ENCODE measurements at places on chromosomes 1 and 21. TPM values are rescaled to one million over a fixed set of nuclear protein-coding genes. Genes with fewer than 3 reads are reported as not detected.
A peak's percentile ranks its signal among the peaks of the same experiment; 100 is the strongest.

GRCh38 chr1:186927884-186928283, 99.1 kb downstream of the PLA2G4A start:
- no peaks in the 10 kb centered on the region for H3K4me1 ChIP-seq
- no peaks in the 10 kb centered on the region for H3K36me3 ChIP-seq

CHI3L1 gene
- not detected for total RNA-seq

DNA sequence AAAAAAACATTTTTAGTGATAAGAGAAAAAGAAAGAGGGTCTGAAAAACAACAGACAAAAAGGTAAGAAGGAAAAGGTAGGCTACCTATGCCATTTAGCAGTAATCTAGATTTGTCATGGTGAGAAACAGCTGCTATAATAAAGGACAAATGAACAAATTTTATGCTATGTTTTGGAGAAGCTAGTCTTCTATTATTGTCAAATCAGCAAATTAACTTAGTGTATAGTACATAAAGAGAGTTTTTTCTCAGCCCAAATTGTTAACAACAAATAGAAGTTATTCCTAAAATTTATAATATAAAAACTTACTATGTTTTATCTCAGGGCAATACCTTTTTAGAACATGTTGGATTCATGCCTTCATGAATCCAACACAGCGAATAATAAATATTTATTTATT, 88.7 kb downstream of the KIFAP3 start:
- no peak overlapping the region for H3K27ac ChIP-seq
- DNase-seq: no peak
- no peaks in the 10 kb centered on the region for H3K36me3 ChIP-seq
- no peak overlapping the region for H3K4me3 ChIP-seq
- H3K4me1 ChIP-seq: no peaks in the 10 kb centered on the region

PTAFR gene
- total RNA-seq: 0.27 TPM

GRCh38 chr1:243739335-243740003, 110.6 kb downstream of the AKT3 start:
- H3K4me1 ChIP-seq: peaks cover 10% of the 10 kb centered on the region
- no peaks in the 10 kb centered on the region for H3K36me3 ChIP-seq
- DNase-seq: peak; percentile 1

- H3K27ac ChIP-seq: no peak overlapping the region
- H3K4me3 ChIP-seq: 0 out of 2 replicates have a peak overlapping the region, but pooled peaks have one; percentile 4
- H3K27me3 ChIP-seq: peaks cover 9% of the 10 kb centered on the region
- no peaks in the 10 kb centered on the region for H3K36me3 ChIP-seq
These were observed 917 bp downstream of the KIAA0040 start for GRCh38 chr1:175191659-175192058.

DNA sequence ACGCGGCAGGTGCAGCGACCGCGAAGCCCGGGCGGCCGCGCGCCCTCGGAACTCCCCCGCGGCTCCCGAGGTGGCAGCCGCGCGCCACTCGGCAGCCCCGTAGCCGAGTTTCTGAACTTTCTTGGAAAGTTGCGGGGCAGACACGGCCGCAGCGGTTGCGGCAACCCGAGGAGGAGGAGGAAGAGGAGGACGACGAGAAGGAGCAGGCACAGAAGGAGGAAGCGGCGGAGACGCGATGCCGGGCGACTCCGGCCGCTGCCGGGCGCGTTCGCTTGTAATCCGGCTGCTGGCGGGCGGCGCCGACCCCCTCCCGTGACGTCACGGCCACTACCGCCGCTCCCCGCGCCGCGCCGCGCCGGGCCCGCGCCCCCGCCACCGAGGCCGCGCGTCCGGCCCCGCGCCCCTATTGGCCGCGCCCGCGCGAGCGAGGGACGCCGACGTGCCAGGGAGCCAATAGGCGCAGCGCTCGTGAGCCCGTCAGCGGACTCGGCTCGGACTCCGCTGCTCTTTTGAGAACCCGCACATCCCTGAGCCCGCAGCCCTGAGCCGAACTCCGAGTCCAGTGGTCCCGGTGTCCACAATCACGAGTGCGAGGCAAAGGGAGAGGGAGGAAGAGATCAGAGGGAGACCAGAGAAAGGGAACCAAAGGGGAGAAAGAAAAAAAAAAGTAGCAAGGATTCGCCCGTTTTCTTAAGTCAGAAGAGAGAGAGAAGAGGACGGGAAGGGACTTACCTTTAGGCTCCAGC, 736 bp upstream of the BARHL2 start:
- peaks cover 11% of the 10 kb centered on the region for H3K27me3 ChIP-seq
- no peak for DNase-seq
- no peaks in the 10 kb centered on the region for H3K4me1 ChIP-seq
- H3K4me3 ChIP-seq: no peak overlapping the region

GRCh38 chr1:166999075-166999474, 10.0 kb downstream of the MAEL start:
- H3K27me3 ChIP-seq: no peaks in the 10 kb centered on the region
- H3K27ac ChIP-seq: no peak overlapping the region
- H3K4me1 ChIP-seq: no peaks in the 10 kb centered on the region
- no peaks in the 10 kb centered on the region for H3K36me3 ChIP-seq
- no peak overlapping the region for H3K4me3 ChIP-seq

DNA sequence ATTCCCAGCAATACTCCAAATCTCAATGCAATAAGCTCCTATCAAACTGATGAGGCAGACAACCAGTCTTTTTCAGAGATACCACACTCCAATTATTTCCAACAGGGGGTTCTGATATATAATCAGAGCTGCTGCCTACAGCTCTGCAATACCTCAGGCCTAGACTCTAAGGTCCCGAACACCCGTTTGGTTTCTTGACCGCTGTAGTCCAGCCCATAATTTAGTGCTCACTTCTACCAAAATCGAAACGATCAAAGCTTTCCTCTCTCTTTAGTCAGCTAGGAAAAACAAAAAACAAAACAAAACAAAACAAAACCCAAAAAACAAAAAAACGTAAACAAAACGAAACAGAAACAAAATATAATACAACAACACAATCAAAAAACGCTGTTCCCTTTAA, 453.0 kb downstream of the NEGR1 start:
- no peak for DNase-seq
- H3K27me3 ChIP-seq: no peaks in the 10 kb centered on the region
- no peak overlapping the region for H3K27ac ChIP-seq

GRCh38 chr1:243718022-243718421, 132.0 kb downstream of the AKT3 start:
- H3K27me3 ChIP-seq: no peaks in the 10 kb centered on the region
- H3K4me1 ChIP-seq: peaks cover 4% of the 10 kb centered on the region
- H3K4me3 ChIP-seq: no peak overlapping the region
- no peak for DNase-seq

DNA sequence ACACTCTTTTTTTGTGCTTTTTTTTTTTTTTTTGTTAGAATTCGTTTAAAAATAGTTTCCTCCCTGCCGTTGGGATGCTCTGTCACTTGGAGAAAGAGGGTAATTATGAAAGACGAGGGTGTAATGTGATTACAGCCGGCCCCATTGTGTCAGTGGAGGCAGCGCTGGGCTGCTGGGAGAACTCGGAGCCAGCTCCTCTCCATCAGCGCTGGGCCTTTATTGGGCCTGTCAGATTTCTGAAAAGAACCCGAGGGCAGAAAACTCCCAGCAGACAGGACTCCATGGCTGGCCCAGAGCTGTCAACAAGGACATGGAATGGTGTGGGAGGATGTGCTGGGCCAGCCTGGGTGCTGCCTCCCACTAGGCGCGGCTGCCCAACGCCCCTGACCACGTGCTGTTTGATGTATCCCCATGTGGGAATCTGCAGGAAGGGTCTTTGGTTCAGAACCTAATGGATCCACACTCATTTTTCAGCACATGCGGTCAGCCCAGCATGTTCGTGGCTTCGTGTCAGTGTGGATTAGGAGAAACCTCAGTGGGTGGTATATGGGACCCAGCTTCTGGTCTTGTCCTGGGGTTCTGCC, 222.6 kb upstream of the KIAA0040 start:
- H3K27me3 ChIP-seq: no peaks in the 10 kb centered on the region
- H3K4me1 ChIP-seq: no peaks in the 10 kb centered on the region
- H3K27ac ChIP-seq: no peak overlapping the region
- no peak overlapping the region for H3K4me3 ChIP-seq
- no peaks in the 10 kb centered on the region for H3K36me3 ChIP-seq
- no peak for DNase-seq

- H3K27ac ChIP-seq: no peak overlapping the region
- no peaks in the 10 kb centered on the region for H3K36me3 ChIP-seq
These were observed 1.9 kb upstream of the OR2T34 start for GRCh38 chr1:248576260-248576980.

MPL gene
- total RNA-seq: not detected

GRCh38 chr1:227769047-227769935, 34.1 kb downstream of the SNAP47 start:
- no peaks in the 10 kb centered on the region for H3K4me1 ChIP-seq
- H3K4me3 ChIP-seq: no peak overlapping the region
- no peaks in the 10 kb centered on the region for H3K27me3 ChIP-seq
- DNase-seq: no peak
- H3K36me3 ChIP-seq: peaks cover 39% of the 10 kb centered on the region
- no peak overlapping the region for H3K27ac ChIP-seq

DNA sequence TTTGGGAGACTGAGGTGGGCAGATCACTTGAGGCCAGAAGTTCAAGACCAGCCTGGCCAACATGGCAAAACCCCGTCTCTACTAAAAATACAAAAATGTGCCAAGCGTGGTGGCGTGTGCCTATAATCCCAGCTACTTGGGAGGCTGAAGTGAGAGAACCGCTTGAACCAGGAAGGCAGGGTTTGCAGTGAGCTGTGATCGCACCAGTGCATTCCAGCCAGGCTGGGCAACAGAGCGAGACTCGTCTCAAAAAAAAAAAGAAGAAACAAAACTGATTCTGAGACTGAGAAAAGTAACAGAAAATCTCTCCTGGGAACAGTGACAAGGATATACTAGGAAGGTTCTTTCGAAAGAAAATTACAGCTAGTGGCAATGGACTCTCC, 20.9 kb downstream of the USP48 start:
- H3K4me1 ChIP-seq: peaks cover 19% of the 10 kb centered on the region
- no peak for DNase-seq
- H3K36me3 ChIP-seq: no peaks in the 10 kb centered on the region
- H3K27me3 ChIP-seq: no peaks in the 10 kb centered on the region
- no peak overlapping the region for H3K27ac ChIP-seq
- H3K4me3 ChIP-seq: no peak overlapping the region

AXDND1 gene
- 0.40 TPM for total RNA-seq

PTGS2 gene
- not detected for total RNA-seq

NOS1AP gene
- total RNA-seq: 3.3 TPM

CRP gene
- not detected for total RNA-seq

- no peak for DNase-seq
- H3K27me3 ChIP-seq: no peaks in the 10 kb centered on the region
- H3K27ac ChIP-seq: no peak overlapping the region
- H3K36me3 ChIP-seq: peaks cover 2% of the 10 kb centered on the region
These were observed 31.9 kb downstream of the MTARC1 start for GRCh38 chr1:220818421-220819173.

MATN1 gene
- not detected for total RNA-seq

GRCh38 chr1:206854401-206855129, 10.9 kb upstream of the IL20 start:
- no peaks in the 10 kb centered on the region for H3K4me1 ChIP-seq
- H3K4me3 ChIP-seq: no peak overlapping the region
- no peaks in the 10 kb centered on the region for H3K36me3 ChIP-seq
- H3K27me3 ChIP-seq: no peaks in the 10 kb centered on the region
- H3K27ac ChIP-seq: no peak overlapping the region

DNA sequence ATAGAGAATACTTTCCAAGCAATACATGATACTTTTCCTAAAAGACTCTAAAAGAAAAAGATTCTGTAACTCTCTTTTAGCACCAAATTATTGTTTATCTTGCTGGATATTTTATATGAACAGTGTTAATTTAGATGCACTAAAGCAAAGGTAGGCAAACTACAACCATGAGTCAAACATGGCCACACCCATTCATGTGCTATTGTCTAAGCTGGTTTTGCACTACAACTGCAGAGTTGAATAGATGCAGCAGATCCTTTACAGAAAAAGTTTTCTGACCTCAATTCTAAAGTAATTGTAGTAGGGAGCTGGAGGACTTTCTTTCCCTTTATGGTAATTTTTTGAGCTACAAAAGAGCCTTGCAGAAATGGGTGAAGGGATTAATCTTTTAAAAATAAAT, 19.4 kb downstream of the BLZF1 start:
- no peak for DNase-seq
- H3K27ac ChIP-seq: no peak overlapping the region
- H3K36me3 ChIP-seq: peaks cover 3% of the 10 kb centered on the region
- no peak overlapping the region for H3K4me3 ChIP-seq
- H3K4me1 ChIP-seq: no peaks in the 10 kb centered on the region
- no peaks in the 10 kb centered on the region for H3K27me3 ChIP-seq

LHX8 gene
- not detected for total RNA-seq

DNA sequence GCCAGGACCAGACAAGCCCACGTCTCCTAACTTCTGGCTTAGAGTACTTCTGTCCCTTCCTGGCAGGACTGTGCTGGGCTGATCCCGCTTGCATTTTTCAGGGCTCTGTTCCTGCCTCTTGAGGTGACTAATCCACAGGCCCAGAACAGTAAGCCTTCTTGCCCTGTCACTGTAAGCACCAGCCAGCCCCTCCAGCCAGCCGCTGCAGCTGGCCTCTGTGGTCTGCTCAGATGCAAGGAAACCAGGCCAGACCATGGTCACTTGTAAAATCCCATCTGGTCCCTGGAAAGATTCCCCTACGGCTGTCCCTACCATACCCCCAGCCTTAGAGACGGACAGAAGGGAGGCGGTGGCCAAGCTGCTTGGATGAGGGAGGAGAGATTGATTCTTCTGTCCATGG, 74.2 kb downstream of the KIRREL1 start:
- no peaks in the 10 kb centered on the region for H3K27me3 ChIP-seq
- H3K4me1 ChIP-seq: no peaks in the 10 kb centered on the region
- no peak for DNase-seq
- no peak overlapping the region for H3K27ac ChIP-seq
- no peaks in the 10 kb centered on the region for H3K36me3 ChIP-seq
- H3K4me3 ChIP-seq: no peak overlapping the region

DNA sequence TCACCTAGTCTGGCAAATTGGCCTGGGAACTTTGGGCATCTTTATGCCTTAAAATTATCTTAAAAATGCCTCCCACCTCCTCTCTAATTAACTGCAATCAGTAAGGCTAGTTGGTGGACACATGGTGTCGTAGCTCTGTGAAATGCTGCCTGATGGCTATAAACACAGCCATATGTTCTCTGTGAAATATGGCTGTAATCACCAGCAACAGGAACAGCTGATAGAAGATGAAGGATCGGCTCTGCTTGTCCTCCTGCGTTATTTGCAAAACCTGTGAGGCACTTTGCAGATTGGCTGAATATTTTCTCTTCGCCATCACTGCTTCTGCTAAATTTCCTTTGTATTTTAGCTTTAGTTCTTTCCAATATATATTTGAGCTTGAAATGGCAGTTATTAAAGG, 419.6 kb downstream of the RWDD3 start:
- no peaks in the 10 kb centered on the region for H3K36me3 ChIP-seq
- no peak for DNase-seq
- no peak overlapping the region for H3K27ac ChIP-seq
- no peaks in the 10 kb centered on the region for H3K4me1 ChIP-seq
- no peaks in the 10 kb centered on the region for H3K27me3 ChIP-seq

DNA sequence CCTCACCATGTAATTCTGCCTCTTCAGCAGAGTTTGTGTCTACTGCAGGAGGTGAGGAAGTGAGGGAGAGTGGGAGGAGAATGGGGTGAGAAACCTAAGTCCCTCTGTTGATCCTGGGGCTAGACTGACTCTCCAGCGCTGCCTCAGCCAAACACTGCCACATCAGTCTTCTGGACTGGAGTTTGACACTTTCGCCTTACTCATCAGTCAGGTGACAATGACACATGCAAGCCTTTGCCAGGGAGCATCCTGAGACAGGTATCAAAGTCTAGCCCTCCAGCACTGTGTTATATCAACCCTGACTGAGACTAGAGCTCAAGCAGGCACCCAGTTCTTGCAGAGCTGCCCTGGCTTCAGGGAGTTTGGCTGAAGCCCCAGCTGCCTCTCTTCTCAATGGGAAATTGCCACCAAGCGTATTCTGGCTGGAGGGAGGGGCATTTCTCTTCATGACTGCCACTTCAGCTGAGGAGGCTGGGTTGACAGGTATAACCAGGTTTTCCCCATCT, 33.3 kb upstream of the SUCO start:
- H3K4me1 ChIP-seq: peaks cover 62% of the 10 kb centered on the region
- no peaks in the 10 kb centered on the region for H3K36me3 ChIP-seq
- no peaks in the 10 kb centered on the region for H3K27me3 ChIP-seq
- H3K27ac ChIP-seq: no peak overlapping the region
- peak; percentile 90 for DNase-seq

All from HepG2 (cell line).